ENCODE measurements at places on chromosomes 11 and 22. TPM values are rescaled to one million over a fixed set of nuclear protein-coding genes. Genes with fewer than 3 reads are reported as not detected.

DNA sequence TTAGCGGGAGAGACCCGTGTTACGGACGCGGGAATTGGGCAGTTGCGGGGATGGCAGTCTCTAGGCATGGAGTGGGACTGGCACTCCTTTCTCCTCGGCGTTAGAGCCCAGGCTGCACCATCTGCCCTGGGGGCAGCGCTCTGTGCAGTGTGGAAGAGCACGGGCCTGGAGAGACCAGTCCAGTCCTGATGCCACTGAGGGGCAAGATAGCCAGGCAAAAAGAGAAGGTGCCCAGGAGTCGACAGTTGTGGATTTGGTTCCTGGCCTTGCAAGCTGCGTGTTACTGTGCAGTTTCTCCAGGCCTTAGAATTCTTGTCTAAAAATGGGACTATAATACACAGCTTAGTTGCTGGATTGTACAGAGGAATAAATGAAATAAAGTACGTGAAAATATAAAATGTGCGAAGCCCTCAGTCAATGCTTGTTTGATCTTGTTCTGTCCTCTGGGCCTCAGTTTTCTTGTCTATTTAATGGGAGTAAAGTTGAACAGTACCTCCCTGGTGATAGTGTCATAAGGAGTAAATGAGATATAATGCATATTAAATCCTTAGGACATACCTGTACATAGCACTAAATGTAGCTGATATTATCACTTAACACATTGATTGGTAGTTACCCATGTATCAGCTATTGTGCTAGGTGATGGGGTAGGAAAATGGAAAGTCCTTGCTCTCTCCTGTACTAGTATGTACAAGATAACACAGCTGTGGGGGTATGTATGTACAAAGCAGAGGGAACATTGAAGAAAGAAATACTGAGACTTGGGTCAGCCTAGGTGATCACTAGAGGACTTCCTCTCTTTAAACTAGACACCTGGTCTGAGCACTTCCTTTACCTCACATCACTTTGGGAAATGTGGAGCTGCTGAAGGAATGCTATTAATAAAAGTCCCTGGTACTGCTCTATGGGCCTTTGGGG is 1.2 kb downstream of the ATXN10 start:
- H3K27me3 ChIP-seq, result no peaks in the 10 kb centered on the region
- no peak for DNase-seq
- peak overlapping the region; percentile 72 for H3K27ac ChIP-seq

- H3K27ac ChIP-seq, result no peak overlapping the region
- no peak overlapping the region for H3K4me3 ChIP-seq
- H3K27me3 ChIP-seq, result no peaks in the 10 kb centered on the region
- H3K36me3 ChIP-seq, result no peaks in the 10 kb centered on the region
Observed at GRCh38 chr11:83671289-83671688, 385.1 kb upstream of the CCDC90B start.

VPREB1 gene
- not detected for total RNA-seq

DNA sequence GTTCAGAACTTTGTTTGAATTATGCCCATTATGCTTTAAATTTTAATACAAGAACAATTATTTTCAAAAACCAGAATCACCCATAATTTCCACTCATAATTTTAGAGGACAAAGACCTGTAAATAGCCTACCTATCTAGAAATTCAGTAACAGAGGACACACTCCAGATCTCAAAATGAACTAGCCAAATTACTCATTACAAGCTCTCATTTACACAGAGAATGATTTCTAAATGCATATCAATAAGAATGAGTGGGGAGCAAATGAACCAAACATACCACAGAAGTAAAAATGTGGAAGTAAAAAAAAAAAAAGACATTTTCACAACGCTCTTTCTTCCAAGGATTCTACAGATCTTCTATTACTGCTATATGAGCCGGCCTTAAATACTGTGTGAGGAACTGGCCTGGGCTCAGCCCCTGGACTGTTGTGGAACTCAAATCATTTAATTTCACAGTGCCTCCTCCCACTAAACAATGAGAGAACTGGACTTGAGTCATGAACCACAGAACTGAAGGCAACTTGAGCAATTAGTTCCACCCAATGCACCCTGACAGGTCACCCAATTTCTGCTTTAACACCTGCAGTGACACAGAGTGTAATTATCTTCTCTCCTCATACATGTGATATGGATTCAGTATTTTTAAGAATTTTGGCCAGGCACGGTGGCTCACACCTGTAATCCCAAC is 8.0 kb downstream of the MRTFA start:
- no peaks in the 10 kb centered on the region for H3K36me3 ChIP-seq
- no peak for DNase-seq
- no peaks in the 10 kb centered on the region for H3K27me3 ChIP-seq
- no peak overlapping the region for H3K4me3 ChIP-seq
- H3K27ac ChIP-seq, result no peak overlapping the region

SLC22A12 gene
- total RNA-seq, result not detected

DNA sequence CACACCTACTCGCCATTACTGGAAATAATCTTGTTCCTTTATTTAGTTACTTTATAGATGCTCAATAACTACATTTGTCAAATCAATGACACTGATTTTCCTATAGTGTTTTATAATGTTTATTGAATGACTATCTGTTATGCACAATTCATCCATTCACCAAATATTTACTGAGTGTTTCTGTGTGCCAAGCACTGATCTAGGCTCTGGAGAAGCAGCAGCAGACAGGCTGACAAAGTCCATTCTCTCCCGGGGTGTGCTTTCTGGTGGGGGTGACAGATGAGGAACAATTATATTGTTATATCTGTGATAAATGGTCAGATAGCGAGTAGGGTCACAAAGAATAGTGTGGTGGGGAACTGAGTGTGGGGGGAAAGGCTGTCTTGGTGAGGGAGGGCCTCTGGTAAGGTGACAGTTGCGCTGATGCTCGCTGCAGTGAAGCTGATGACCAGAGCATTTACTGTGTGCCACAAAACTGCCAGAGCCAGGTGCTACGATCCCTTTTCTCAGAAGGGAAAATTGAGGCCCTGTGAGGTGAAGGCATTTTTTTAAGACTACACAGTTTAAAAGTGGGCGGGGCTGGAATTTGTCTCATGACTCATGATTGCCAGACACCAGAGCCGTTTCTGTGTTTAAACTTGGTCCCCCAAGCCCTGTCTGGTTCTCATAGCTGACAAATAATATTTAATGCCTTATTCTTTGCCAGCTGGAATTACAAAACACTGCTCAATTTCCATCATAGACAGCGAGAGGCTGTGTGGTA is 10.2 kb downstream of the PACS1 start:
- H3K4me1 ChIP-seq, result peaks cover 89% of the 10 kb centered on the region
- peaks cover 3% of the 10 kb centered on the region for H3K36me3 ChIP-seq
- H3K27me3 ChIP-seq, result no peaks in the 10 kb centered on the region
- H3K27ac ChIP-seq, result peak overlapping the region; percentile 93

DNA sequence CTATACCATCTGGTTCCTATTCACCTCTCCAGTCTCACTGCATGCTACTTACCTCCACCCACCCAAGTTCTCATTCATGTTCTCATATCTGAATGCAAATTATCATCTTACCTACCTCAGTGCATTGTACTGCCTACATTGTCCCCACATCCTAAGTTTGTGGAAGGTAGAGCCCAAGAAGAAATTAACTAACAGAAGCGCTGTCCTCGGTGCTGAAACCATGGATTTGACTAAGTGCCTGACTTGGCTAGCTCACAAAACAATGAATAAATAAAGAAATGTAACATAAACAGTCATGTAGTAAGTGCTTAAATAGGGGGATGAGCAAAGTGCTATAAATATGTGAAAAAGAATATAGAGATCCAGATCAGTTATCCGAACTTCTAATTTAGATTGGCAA is 63.2 kb downstream of the GRIA4 start:
- H3K4me3 ChIP-seq, result no peak overlapping the region
- H3K36me3 ChIP-seq, result no peaks in the 10 kb centered on the region
- no peaks in the 10 kb centered on the region for H3K4me1 ChIP-seq
- H3K27me3 ChIP-seq, result no peaks in the 10 kb centered on the region
- no peak overlapping the region for H3K27ac ChIP-seq

GRCh38 chr22:48639896-48640748 is 1187.6 kb downstream of the BRD1 start:
- no peak for DNase-seq
- no peak overlapping the region for H3K27ac ChIP-seq
- H3K27me3 ChIP-seq, result no peaks in the 10 kb centered on the region

DNA sequence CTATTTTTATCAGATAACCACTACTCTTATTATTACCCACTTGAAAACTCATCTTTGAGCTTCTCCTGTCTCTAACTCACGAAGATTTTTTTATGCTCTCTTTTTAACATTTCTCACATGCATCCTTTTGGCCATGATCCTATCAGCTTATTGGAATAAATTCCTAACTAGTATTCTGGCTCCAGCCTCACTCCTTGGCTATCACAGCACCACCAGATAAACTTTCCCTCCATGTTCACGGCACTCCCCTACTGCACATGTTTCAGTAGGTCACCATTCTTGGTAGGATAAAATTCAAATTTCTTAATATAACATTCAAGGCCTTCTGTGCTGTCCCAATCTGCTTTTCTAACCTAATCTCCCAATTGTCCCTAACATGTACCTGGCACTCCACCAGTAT is 186.6 kb upstream of the UBASH3B start:
- H3K27me3 ChIP-seq, result no peaks in the 10 kb centered on the region
- H3K4me1 ChIP-seq, result no peaks in the 10 kb centered on the region
- H3K36me3 ChIP-seq, result no peaks in the 10 kb centered on the region
- no peak overlapping the region for H3K4me3 ChIP-seq

DNA sequence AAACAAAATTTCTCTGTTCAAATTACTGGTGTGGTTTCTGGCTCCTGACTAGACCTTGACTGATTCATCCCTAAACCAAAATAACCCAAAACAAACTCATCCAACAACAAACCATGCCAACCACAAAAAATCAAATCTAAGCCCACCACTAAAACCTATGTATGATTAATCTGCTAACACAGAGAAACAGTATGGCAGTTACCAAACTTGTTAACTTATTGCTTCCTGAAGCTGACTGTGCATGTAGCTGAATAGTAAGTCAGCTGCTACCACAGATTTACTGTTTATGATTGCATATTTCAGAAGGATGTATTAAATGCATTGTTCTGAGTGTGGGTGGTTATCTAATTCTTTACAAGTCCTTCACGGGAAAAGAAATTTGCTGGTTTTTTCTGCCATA is 231.1 kb downstream of the SWAP70 start:
- no peaks in the 10 kb centered on the region for H3K36me3 ChIP-seq
- DNase-seq, result no peak
- no peak overlapping the region for H3K27ac ChIP-seq
- no peaks in the 10 kb centered on the region for H3K4me1 ChIP-seq
- no peak overlapping the region for H3K4me3 ChIP-seq
- no peaks in the 10 kb centered on the region for H3K27me3 ChIP-seq

GRCh38 chr11:130710021-130710420 is 206.3 kb downstream of the SNX19 start:
- H3K4me3 ChIP-seq, result no peak overlapping the region
- H3K27ac ChIP-seq, result no peak overlapping the region
- DNase-seq, result no peak
- H3K36me3 ChIP-seq, result no peaks in the 10 kb centered on the region
- no peaks in the 10 kb centered on the region for H3K4me1 ChIP-seq

GRCh38 chr22:29310863-29311339 is 4.5 kb downstream of the GAS2L1 start:
- H3K36me3 ChIP-seq, result no peaks in the 10 kb centered on the region
- DNase-seq, result peak; percentile 66
- no peak overlapping the region for H3K27ac ChIP-seq
